Stimulated activated CD8-positive, alpha-beta memory T cell treated with anti-CD3 and anti-CD28 coated beads, Interleukin-7, amount 100 ng/mL, for 4 hours (primary cell): ENCODE measurements at places on chromosomes 4 and X.

GRCh38 chr4:144723471-144723870 is 77.5 kb downstream of the HHIP start:
- DNase-seq: no peak

- no peak for DNase-seq
Measured at GRCh38 chr4:185752872-185753271, 59.1 kb downstream of the SORBS2 start.

DNA sequence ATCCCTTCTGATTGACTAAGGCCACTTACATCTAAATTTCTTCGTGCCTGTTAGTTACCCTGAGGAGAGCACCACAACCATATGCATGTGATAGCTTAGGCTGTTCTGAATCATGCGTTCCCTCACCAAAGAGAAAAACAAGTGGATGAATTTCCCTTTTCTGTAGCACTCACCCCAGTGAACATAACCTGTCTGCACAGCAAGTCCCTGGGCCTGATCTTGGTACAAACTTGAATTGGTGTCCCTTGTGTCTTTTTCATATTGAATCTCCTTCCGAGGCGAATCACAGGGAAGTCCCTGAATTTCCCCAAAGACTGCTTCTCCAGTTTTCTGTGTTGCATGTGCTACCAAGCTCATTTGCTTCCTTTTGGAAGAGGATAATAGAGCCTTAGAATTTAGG is 100.4 kb downstream of the KLHL8 start:
- no peak for DNase-seq

- DNase-seq: no peak
Measured at GRCh38 chrX:42732506-42732905, 45.5 kb downstream of the PPP1R2C start.
